Activated CD8-positive, alpha-beta memory T cell treated with anti-CD3 and anti-CD28 coated beads for 1 hour (primary cell): ENCODE measurements at places on chromosomes 1 and 21.

DNA sequence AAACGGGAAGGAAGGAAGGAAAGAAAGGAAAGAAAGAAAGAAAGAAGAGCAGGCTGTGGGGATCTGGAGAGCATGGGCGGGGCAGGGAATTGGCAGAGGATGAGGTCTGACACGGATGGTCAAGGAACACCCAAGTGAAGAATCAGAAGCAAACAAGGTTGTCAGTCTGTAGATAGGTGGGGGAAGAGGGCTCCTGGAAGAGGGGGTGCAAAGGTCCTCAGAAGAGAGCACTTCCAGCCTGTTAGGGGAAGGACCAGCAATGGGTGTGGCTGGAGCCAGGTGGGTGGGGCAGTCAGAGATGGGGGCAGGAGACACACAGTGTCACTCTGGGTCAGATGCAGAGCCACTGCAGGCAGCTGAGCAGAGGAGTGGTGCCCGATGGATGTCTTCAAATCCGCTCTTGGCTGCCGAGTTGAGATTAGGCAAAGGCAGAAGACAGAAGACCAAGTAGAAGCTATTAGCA, 11.0 kb upstream of the PLA2G2C start:
- DNase-seq: no peak

DNA sequence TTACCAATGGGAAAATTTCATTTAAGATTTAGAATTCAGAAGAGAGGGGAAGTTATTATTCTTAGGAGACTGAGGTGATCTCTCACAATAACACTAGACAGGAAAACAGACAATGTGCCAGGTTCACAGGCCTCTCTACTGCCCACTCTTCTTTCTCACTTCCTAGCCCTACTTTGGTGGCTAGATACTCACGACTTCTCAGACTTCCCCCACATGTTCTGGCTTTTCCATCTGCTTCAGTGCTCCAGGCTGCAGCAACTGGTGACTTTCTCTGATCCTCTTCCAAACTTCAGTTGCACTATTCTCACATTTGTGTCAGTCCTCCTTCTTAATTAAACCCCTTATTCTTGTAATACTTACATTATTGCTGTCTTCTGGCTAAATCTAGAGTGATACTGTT, 208.7 kb upstream of the KCTD3 start:
- DNase-seq: no peak

GRCh38 chr1:206144605-206145004, 27.4 kb upstream of the AVPR1B start:
- DNase-seq: no peak

DNA sequence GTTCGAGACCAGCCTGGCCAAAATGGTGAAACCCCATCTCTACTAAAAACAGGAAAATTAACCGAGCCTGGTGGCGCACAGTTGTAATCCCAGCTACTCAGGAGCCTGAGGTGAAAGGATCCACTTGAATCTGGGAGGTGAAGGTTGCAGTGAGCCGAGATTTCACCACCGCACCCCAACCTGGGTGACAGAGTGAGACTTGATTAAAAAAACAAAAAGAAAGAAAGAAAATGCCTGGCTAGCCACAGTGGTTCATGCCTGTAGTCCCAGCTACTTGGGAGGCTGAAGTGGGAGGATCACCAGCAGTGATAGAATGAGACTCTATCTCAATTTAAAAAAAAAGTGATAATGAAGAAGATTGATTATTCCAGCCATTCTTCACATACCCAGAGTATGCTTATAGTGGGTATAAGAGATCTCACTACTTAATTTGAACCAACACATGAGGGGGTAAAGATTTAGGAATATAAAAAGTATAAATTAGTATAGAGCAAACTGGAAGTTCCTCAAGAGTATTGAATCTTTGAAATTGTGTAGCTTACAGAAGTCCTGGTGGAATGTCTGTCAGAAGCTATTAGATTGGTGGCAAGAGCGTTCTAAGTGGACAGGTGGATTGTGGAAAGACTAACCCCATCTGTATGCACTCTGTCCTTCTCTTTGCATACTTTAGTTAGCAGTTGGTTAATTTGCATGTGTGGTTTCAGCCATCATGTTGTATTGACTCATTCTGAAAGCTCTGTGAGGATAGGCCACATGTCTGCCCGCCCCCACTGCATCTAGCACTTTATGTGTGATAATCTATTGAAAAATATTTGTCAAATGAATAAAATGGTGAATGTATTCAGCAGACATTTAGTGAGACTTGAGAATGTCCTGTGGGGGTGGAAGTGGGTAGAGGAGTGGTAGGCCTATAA, 25.0 kb downstream of the RLF start:
- no peak for DNase-seq

- DNase-seq: no peak
Observed at GRCh38 chr1:67646145-67647035, 38.6 kb upstream of the GADD45A start.

DNA sequence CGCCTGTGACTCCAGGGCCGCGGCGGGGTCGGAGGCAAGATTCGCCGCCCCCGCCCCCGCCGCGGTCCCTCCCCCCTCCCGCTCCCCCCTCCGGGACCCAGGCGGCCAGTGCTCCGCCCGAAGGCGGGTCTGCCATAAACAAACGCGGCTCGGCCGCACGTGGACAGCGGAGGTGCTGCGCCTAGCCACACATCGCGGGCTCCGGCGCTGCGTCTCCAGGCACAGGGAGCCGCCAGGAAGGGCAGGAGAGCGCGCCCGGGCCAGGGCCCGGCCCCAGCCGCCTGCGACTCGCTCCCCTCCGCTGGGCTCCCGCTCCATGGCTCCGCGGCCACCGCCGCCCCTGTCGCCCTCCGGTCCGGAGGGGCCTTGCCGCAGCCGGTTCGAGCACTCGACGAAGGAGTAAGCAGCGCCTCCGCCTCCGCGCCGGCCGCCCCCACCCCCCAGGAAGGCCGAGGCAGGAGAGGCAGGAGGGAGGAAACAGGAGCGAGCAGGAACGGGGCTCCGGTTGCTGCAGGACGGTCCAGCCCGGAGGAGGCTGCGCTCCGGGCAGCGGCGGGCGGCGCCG, at the start of gene SIM2:
Gene SIM2, plus strand, starts transcription at position 135 of the 565 bp plus-strand sequence. CDS start 632 bp downstream, outside the sequence.
- no peak for DNase-seq

GRCh38 chr1:202135221-202135721, 9.3 kb downstream of the ARL8A start:
- no peak for DNase-seq

- no peak for DNase-seq
Observed at GRCh38 chr1:111099289-111099688, 40.6 kb downstream of the DRAM2 start.

DNA sequence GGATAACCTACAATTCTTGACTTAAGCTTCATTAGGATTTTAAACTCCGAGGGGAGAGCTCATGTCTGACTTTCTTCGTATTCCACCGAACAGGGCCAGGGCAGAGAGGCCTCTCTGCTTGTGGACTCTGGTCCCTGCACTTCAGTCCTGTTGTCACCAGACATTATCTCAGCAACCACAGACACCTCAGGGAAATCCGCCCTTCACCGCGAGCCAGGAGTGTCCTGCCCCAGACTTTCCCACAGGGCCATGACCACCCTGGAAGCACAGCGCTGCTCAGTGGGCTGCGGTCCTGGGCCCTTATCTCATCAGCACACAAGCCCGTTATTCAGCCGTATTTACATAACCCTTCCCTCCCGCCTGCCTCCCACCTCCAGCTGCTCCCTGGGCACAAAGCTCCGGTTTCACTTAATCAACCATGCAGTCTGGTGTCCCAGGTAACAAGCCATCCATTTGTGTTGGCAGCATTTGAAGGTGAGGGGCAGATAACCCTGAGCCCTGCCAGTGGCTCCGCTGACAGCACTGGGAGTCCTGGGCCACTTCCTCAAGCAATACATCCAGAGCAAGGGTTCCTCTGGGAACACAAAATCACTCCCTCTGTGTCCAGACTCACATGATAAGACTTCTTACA, 122.8 kb upstream of the RAB4A start:
- no peak for DNase-seq

DNA sequence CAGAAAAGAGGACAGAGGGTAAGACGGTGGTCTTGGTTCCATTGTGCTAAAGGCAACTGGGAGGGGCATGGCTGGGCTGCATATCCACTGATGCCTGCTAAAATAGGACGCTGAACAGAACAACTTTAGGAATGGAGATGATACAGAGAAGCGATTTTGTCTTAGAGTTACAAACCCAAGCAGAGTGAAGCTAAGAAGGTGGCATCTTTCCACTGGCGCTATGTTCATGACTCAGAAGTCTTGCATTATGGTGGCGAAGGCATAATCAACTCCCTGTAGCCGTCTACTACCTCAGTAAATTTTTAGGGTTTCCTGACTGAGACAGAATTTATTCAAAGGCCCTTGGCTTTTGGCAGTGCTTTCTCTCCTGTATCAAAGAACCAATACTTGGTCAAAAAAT, 57.3 kb downstream of the MEF2D start:
- no peak for DNase-seq

DNA sequence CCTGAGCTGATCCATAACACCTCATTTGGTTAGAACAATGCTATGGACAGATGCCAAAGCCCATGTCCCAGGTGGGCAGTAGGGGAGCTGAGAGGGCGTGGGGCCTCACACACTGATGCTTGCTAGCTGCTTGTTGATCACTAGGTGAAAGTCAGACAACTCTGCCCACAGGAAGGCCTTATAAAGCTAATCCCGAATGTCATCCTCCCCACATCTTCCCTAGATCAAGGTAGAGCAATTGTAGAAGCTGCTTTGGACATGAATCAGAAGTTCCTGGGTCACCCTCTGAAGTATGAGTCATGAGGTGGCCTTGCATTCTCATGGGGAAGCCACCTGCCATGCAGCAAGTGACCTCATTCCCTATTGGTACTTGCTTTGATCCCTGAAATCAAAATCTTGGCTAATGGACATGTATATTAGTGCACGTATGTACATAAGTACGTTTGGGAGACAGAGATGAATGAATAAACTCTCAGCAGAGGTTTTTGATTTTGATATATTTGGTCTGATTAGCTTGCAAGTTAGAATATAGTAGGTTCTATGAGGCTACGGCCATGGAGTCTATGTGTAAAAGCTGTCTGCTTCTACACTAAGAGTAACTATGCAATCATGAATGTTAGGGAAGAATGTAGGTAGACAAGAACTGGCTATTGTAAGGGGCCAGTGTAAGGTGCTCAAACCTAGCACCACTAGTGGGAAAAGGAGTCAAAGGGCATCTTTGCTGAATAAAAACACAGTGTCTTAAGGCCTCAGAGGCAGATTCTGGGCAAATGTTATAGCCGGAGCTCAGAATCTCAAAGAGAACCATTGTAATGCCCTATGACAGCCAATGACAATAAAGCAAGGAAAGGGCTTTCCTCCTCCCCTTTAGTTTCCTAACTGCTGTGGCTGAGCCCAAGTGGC, 52.6 kb downstream of the ABCA4 start:
- no peak for DNase-seq

DNA sequence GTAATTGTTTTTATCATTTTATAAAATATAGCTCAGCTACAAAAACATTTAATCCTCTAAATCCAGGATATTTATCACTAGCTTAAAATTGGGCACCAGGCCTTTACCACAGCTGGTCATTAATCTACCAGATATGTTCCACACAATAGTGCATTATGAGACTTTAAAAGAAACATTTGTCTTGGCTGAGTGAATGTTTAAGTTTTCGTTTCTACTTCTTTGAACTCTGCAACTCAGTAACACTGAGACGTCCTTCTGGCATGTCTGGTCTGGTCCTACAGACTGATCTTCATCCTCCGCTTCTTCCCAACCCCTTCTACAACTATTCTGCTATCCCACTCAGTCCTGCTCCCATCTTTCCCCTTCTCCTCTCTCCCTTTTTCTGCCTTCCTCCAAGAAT, 296.2 kb downstream of the NEGR1 start:
- DNase-seq: no peak

DNA sequence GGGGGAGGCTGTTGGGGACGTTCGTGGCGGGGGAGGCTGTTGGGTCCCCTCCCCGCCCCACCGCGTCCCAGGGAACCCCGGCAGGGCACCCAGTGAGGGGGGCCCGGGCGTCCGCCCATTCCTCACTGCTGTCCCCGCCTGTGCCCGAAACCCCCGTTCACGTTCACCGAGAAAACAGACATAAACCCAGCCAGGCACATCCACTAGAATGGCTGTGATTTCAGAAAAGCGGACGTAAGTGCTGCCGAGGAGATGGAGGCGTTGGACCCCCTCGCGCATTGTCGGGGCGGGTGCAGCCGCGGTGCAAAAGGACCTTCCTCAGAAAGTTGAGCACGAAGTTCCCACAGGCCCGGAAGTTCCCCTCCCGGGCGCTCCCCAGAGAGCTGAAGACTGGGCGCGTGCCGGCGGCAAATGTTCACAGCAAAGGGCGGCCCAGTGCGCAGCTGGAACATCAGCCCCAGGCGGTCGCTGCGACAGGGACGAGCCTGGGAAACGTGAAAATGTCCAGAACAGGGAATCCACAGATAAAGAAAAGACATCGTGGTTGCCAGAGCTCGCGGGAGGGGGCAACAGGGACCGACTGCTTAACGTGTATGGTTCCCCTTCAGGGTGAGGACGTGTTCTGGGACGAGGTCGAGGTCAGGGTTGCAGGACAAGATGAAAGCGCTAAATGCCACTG, 18.5 kb upstream of the SAMD11 start:
- DNase-seq: no peak

GRCh38 chr1:7727809-7728471, 43.2 kb upstream of the VAMP3 start:
- no peak for DNase-seq

DNA sequence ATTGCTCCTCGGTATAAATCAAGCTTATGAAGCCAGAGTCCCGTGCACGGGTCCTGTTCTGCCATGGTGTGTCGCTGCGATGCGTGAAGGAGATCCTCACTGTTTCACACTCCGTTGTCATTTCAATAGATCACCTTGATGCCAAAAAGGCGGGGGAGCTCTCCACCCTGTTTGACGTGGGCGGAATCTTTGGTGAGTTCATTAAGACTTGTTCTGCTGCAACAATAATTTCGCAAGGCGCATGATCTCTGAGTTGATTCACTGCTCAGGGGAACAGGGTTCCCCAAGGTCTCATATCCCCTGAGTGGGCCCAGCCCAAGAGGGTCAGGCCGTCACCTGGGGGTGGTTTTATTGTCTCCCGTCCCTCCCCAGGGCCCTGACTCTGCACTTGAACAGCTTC, 50.0 kb downstream of the SLC37A1 start:
- no peak for DNase-seq

DNA sequence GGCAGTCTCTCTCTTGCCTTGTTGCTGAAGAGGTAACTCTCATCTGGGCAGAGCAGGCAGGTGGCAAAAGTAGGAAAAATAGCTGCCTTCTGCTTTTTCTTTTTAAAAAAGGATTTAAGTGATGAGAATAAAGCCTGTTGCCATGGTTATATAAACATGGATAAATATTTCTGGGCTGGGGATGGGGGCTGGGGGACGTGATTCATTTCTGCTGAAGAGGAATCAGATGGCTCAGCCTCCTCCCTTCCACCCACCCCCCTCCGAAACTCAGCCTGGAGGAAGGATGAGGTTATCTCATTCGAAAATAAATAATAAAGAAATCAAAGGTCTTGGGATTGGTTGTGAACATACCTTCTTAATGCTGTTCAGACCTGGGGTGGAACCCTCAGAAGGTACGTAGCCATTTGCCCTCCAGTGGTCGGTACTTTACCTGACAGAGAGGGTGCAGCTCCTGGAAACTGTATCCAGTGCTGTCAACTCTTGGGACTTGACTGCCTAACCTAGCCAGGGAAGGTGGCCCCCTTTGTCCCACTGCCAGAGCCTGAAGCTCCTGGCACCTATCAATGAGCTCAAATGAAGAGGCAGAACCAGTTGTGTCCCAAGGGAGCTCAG, 3.8 kb upstream of the INKA2 start:
- no peak for DNase-seq

- no peak for DNase-seq
Observed at GRCh38 chr1:154574716-154575115, 7.1 kb downstream of the CHRNB2 start.
